ENCODE measurements at places on chromosomes 5 and 9. TPM values are rescaled to one million over a fixed set of nuclear protein-coding genes. Genes with fewer than 3 reads are reported as not detected.
A peak's percentile ranks its signal among the peaks of the same experiment; 100 is the strongest.

GRCh38 chr5:116600876-116601275, 26.3 kb upstream of the SEMA6A start:
- DNase-seq, result no peak

GRCh38 chr5:164748861-164749260, 1243.4 kb downstream of the MAT2B start:
- no peak for DNase-seq

DNA sequence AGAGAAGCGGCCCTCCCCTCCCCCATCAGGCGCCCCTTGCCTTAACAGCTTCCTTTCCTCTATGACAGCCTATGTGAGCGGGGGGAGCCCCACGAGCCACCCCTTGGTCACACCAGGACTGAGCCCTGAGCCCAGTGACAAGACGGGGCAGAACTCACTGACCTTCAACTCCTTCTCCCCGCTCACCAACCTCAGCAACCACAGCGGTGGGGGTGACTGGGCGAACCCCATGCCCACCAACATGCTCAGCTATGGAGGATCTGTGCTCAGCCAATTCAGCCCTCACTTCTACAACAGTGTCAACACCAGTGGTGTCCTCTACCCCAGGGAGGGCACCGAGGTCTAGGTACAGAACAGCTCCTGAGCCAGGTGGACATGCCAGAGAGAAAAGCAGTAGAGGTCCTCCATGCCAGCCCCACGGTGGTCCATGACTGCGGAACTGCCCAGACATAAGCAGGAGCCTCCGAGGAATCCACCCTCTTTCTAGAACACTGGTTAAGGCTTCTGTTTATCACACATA, 2.6 kb downstream of the FOXI1 start:
- no peak for DNase-seq

GRCh38 chr9:99425923-99426842, 204.1 kb downstream of the SEC61B start:
- DNase-seq, result no peak

DNA sequence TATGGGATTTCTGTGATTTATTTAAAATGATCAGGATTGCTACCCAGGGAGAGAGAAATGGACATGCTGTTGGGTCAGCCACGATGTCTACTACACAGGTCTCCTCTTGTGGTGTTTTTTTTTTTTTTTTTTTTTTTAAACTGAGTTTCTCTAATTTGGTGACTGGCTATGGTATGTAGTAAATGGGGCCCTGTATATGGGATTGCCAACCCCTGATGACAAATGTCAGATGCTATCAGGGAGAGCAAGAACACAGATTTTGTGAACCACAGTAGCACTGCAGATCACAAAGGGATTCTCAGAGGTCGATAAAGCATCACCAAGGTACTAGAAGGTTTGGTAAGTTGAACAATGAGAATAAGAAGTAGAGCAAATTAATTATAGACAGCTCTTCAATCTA, 16.5 kb upstream of the TNFAIP8 start:
- no peak for DNase-seq

DNA sequence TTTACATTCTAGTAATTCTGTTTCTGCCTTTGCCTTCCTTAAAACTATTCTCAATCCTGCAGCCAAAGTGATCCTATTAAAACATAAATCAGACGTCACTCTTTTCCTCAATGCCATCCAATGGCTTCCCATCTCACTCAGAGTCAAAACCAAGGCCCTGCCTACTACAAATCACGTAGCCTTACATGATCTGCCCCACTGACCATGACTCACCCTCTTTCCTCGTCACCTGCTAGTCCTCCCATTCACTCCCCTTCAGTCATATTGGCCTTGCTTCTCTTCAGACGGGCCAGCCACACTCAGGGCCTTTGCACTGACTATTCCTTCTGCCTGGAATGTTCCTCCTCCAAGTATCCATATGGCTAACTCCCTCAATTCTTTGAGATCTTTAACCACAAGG, 39.0 kb upstream of the DMXL1 start:
- DNase-seq, result no peak

GRCh38 chr5:164357395-164358033, 852.1 kb downstream of the MAT2B start:
- DNase-seq, result no peak

GRCh38 chr5:96868603-96869371, 7.5 kb upstream of the ERAP2 start:
- no peak for DNase-seq

GRCh38 chr9:91954841-91955471, 4.9 kb upstream of the ROR2 start:
- DNase-seq, result no peak

GRCh38 chr9:136719195-136719880, 7.0 kb downstream of the DIPK1B start:
- DNase-seq, result no peak

DNA sequence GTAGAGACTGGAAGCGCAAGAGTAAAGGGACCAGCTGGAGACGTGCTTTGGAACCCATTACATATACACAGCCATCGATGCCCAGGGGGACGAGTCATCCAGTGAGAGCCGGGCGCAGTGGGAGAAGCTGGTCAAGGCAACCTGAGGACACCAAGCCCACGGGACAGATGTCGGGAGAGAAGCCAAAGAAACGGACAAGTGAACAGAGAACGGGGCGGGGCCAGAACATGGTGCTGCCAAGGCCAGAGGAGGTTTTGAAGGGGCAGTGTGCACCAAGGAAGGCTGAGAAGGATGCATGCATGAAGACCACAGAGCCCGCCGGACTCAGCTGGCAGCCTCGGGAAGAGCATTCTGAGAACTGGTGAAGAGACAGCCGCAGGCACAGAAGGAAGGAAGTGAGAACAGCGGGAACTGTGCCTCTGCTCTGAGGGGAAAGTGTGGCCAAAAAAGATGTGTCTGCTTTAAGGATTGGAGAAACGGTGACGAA, 20.3 kb downstream of the CAMSAP1 start:
- DNase-seq, result peak; percentile 39

DNA sequence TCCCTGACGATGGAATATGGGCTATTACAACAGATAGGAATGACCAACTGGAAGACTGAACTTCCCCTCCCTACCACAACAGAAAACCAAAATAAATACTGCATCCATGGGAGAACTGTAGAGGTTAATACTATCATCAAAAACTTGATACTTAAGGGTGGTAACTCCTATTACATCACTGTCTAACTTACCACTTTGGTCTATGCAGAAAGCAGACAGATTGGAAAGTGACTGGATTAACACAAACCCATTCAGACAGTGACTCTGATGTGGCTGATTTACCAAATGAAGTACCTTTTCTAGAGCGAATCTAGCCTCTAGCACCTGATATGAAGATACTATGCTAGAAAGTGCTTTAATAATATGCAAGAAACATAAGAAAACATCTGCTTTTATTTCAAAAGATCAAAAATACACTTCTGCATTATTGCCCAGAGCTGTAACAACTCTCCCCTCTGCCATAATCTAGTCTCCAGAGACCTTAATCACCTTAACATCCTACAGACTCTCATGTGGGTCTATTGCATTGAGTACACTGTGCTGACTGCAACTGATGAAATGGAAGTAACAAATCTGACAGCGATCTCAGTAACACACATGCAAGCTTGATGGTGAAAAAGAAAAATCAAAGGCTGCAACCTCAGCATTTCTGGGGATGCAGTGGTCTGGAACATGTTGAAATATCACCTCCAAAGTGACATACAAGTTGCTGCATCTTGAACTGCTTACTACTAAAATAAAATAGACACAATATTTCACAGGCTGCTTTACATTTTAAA, 62.7 kb downstream of the EPB41L4A start:
- no peak for DNase-seq

- no peak for DNase-seq
Measured at GRCh38 chr5:3393920-3394597, 201.6 kb upstream of the IRX1 start.

GRCh38 chr5:164244-164643, 27.1 kb upstream of the LRRC14B start:
- DNase-seq, result no peak

GRCh38 chr5:158847772-158848171, 251.9 kb downstream of the EBF1 start:
- no peak for DNase-seq

DNA sequence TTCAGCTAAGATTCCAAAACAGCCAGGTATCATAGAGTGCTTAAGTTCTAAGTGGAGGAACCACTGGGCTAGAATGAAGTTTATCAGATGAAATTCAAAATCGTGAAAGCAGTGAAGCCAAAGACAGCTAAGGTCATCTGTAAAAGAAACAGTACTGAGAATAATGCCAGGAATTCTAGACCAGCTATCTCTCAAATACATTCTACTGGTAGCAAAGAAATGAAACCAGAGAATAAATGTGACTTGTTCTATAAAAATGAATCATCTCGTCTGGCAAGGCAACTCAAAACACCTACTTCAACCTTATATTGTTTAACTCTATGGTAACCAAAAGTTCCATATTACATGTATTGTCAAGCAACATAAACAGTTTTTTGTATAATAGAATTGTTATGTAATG, 51.3 kb upstream of the RGMB start:
- DNase-seq, result no peak

GRCh38 chr9:91359083-91359482, 2.6 kb downstream of the AUH start:
- no peak for DNase-seq

- no peak for DNase-seq
Measured at GRCh38 chr9:109369285-109369684, 48.4 kb upstream of the EPB41L4B start.

DNA sequence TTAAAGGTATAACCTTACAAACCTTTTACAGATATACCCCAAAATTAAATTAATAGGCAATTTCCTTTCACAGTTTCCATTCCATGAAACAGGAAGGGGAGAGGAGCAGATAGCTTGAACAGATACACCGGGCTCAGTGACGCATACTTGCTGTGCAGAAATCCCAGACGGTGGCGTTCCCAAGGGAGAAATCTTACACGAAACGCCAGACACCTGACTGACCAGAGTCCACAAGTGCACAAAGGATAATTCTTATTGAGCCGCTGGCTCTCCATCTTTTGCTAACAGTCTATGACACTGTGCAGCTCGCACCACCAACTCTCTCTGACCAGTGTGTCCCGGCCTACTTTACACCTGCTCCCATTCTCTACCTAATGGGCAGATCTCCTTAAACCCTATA, 37.4 kb downstream of the PTCH1 start:
- no peak for DNase-seq

DNA sequence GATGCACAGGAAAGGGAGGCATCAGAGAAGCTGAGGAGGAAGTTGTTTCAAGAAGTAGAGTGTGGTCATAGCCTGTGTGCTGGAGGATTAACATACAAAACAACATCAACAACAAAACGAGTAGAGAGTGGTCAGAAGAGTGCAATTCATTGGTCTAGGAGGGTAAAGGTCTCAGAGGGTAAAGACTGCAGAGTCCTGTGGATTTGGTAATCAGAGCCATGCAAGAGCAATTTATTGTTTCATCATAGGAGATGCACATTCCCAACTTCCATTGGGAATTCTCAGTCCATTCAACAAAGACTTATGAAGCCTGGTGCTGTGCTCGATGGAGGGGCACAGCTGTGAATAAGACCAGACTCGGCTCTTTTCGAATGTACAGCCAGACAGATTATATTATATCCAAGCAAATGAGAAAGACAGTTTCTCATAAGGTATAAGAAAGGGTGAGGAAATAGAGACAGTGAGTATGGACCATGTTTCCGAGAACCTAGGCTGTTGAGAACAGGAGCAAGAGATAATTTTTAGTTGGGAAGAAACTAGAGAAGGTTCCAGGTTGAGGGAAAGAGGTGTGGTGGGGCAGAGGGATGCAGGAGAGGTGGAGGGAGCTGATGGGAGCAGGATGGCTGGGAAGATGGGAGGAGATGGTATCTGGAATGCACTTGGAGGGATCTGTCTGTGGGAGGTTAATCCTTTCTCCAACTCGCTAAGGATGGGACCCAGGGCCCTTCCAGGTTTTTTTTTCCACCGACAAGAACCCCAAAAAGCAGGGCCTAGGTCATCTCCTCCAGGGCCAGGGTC, 7.9 kb upstream of the MYORG start:
- no peak for DNase-seq

DNA sequence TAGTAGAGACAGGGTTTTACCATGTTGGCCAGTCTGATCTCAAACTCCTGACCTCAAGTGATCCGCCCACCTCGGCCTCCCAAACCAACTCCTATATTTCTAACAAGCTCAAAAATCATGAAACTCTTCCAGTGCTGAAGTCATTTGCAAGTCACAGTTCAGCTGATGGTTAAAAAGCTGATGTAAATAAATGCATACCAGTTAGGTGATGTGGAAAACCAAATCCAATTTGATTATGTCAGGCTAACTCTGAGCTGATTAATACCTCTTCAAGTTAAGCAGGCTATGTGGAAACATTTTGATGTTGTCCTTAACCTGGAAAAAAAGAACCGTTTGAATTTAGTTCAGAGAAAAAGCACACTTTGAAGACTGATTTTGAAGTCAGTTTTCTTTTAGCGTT, 51.0 kb downstream of the TMEM252 start:
- DNase-seq, result no peak

DNA sequence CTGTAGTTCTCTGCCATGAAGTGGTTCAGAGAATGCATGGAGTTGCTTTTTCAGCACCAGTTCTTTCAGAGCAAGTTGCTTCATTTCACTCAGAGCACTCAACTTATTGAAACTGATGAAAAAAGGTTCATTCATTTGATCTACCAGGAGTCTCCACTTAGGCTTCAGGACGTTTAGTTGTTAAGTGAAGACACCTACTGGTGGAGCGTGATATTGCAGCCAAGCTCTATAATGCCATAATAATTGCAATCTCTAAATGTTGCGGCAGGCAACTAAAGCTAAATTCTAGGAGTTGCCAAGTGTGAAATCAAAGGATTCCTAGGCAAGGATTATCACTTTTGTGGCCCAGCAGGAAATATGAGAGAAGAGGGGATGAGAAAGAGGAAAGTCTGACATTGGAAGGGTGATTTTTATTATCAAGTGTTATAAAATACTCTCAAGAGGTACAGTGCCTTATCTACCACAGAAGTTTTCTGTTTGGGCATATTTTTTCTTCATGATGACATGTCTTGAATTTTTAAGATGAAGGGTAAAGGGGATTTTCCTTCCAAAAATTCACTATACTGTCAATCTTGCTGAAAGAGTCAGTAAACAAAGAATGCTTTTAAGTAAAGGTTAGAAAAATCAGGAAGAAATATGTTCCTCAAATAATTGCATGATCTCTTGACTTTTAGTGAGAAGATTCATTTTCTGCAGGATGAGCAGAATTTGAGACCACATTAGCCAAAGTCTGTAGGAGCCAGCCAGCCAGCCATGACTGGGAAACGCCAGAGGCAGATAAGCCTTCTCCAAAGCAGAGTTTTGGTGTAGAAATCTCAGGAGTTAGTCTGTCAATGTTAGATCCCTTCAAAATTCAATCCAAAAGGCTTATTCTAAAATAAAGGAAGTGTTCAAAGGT, 83.4 kb downstream of the SH3PXD2B start:
- no peak for DNase-seq

The SLC34A1 gene
- total RNA-seq, result not detected

The SLC1A1 gene
- 2.1 TPM for total RNA-seq

The IL7R gene
- 0.32 TPM for total RNA-seq

The DAB2 gene
- 28.8 TPM for total RNA-seq

The NUDT2 gene
- 19.8 TPM for total RNA-seq

The TMOD1 gene
- 106 TPM for total RNA-seq

The CYFIP2 gene
- total RNA-seq, result 48.6 TPM

The GABRA6 gene
- not detected for total RNA-seq

The FAM151B gene
- total RNA-seq, result 2.0 TPM

The ADGRD2 gene
- total RNA-seq, result not detected

Data from heart left ventricle (tissue), 16 donors.